ENCODE measurements at places on chromosomes 1 and 21. TPM values are rescaled to one million over a fixed set of nuclear protein-coding genes. Genes with fewer than 3 reads are reported as not detected.

DNA sequence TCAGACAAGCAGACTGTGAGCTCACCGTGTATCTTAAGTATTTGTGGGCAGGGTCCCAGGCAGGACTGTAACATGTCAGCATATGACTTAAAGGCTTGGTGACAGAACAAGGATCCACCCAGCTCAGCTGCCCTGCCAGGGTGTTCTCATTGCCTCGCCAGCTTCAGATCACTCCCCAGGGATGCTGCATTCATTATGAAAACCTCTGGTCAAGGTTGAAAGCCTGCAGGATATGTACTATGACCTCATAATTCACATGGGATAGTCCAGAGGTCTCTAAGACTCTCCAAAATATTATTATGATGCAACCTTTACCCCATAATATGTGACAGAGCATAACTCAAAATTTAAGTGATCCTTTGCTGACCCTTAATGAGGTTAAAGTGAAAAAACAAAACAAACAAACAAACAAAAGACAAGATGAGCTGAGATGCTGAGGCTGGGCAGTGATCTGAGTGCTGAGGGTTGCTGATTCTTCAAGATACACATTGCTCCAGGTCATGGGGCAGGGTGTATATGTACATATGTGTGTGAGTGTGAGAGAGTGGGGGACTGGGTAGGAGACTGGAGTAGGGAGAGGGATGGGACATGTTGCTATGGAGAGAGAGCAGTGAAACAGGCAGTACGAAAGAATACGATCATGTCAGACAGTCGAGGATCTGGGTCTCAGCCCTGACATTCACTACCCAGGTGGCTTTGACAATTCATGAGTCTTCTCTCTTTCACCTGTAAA lies 98.8 kb upstream of the DUSP10 start:
- DNase-seq: no peak

DNA sequence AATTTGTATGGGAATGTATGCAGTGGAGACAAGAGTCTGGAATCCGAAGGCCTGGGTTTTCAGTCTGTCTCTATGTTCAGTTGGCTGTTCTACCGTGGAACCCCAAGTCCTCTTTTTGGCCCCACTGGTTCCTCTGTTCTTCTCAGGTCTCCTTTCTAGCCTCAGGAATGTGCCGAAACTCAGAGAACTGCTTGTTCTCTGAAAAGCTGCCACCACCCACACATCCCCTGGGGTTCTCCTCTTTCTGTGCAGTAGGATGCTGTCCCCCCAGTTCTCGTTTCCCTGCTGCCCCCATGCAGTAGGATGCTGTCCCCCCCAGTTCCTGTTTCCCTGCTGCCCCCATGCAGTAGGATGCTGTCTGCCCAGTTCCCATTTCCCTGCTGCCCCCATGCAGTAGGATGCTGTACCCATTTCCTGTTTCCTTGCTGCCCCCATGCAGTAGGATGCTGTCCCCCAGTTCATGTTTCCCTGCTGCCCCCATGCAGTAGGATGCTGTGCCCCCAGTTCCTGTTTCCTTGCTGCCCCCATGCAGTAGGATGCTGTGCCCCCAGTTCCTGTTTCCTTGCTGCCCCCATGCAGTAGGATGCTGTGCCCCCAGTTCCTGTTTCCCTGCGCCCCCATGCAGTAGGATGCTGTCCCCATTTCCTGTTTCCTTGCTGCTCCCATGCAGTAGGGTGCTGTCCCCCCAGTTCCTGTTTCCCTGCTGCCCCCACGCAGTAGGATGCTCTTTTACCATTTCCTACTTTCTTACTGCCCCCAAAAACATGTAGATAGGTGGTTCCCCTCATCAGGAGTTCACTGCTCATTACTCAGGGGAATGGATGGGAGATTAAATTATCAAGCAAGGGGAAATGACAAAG lies 35.3 kb downstream of the OPTC start:
- no peak for DNase-seq

GRCh38 chr1:232226197-232226712 lies 403.7 kb downstream of the SIPA1L2 start:
- peak; percentile 2 for DNase-seq

DNA sequence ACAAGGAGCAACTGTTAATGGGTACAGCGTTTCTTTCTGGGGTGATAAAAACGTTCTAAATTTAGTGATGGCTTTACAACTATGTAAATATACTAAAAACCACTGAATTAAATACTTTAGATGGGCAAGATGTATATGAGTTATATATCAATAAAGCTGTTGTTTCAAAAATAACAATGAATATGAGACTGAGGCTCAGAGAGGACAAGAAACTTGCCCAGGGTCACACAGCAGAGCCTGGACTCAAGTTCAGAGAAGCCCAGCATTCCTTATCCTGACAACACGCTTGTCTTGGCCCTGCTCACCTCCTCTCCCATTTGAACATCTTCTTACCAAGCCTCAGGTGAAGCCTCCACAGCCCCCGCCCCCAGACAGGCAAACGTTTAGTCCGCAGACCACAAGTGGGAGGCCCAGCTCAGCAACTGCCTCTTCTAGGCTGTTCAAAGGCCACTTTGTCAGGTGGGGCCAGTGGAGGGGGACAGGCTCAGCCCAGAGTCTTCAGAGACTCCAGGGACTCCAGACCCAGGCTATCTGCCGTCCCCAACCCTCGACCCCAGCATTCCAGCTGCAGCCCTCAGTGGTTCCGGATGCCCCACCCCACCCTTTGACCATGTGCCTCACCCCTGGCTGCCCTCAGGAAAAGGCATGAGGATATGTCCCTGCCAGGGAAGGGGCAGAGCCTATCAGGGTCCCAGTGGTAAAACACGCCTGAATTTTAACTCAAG lies 17.9 kb downstream of the SDC3 start:
- DNase-seq: no peak

Gene UBASH3A
- 70.8 TPM for total RNA-seq

GRCh38 chr21:44726826-44727225 lies 15.5 kb upstream of the TSPEAR start:
- DNase-seq: no peak

GRCh38 chr1:17013491-17014320 lies 2.0 kb upstream of the ATP13A2 start:
- DNase-seq: no peak

GRCh38 chr1:172698224-172698623 lies 39.3 kb downstream of the FASLG start:
- DNase-seq: no peak

DNA sequence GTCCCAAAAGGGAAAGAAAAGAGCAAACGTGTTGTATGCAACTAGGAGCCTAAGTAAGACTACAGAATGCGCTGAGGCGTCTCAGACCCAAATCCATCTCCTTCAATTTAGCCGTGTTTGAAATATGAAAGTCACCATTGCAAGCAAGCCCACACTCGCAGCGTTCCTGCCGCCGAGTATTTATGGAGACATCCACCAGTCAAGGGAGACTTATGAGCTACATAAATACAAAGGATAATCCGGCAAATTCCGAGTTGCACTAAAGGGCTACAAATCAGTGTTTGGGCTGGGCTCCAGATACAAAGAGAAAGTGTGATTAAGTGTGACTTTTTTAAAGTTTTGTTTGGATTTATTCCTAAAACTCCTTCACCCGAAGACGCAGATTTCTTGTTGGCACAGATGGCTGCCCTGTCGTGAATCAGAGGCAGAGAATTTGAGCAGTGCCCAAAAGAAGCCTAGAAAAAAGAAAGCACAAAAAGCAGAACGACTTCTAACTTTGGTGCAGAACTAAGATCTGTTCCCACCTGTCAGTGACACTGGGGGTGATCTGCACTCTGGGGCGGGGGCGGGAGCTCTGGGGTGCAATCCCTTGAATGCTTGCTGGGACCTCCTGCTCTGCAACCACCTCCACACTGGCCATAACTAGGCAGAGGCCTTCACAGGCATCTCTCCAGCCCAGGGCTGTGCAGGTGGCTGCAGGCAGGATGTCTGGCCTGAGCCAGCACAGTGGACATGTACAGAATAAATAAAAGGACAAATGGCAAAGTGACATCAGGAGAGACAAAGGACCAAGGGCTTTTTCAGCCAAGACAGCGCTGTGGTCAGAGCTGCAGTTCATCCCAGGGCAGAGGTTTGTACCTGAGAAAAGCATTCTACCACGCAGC lies 489.7 kb downstream of the NPHP4 start:
- no peak for DNase-seq

DNA sequence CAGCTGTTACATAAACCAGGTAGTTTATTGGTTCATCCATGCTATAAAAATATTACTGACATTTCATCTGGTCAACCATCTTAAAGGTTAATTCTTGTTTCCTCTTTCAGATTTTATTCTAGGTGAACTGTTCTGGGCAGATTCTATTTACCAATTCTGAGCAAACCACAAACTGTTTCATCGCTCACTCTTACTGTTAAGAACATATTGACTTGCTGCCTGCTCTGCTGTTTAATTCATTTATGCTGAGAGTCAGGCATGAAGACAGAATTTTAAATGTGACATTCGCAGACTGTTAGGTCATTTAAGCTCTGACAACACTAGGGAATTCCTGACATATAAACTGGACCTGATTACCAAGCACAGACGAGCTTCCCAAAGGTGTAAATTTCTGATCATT lies 98.3 kb downstream of the PIGK start:
- no peak for DNase-seq

Gene SPRR1B
- not detected for total RNA-seq

Gene CXADR
- total RNA-seq: 0.18 TPM

Gene LELP1
- not detected for total RNA-seq

Gene ZNF683
- not detected for total RNA-seq

- DNase-seq: no peak
Measured at GRCh38 chr21:32328595-32328994, 29.9 kb downstream of the MRAP start.

- no peak for DNase-seq
Measured at GRCh38 chr1:177130451-177130945, 34.0 kb downstream of the ASTN1 start.

DNA sequence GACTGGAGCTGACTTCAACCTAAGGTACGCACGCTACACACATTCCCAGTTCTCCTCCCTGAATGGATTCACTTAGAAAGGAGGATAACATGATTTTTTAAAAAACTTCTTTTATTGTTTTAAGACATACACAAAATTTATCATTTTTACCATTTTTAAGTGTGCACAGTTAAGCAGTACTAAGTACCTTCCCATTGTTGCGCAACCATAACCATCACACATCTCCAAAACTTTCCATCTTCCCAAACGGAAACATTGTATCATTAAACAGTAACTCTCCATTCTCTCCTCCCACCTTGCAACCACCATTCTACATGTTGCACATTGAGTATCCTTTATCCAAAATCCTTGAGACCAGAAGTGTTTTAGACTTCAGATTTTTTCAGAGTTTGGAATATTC lies 36.2 kb upstream of the SEC16B start:
- no peak for DNase-seq

DNA sequence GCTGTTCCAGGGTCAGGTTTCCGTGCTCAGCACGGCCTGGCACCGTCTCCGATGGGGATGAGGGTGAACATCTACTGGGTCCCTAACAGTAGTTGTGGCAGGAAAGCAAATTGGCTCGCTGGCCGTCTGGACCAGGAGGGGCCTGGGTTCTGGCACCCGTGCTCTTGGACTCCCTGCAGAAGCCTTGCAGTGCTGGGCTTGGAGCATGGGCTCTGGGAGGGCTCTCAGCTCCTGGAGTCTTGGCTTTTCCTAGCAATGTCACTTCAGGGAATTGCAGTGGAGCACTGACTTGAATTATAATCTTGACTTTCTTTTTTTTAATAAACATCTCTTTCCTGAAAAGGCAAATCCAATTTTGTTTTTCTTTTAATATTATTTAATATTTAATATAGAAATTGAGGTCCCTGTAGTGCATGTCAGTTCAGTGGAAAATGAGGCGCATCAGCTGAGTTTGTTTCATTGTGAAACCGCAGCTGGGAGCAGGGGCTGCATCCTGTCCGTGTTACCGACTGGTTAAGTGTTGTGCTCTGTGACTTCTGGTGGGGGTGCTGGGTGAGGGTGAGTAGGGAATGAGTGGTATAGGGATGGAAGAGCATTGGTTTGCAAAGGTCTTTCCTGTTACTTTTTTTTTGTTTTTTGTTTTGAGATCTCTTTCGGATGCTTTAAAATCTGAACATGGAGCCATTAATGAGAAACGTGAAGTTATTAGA lies 64.1 kb downstream of the PEX14 start:
- no peak for DNase-seq

DNA sequence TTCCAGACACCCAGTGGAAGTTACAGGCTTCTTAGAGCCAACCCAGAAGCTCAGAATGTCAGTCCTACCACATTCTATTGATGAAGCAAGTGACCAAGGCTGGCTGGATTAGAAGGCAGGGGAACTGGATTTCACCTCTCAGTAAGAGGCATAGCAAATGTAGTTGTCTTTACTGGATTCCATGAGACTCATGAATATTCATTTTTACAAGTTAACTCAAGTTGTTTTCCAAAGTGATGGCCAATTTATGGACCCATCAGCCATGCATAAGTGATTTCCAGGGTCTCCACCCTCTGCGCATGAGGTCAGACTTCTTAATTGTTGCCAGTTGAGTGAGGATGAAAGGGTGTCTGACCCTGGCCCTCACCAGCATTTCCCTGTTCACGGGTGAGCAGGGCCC lies 426.8 kb upstream of the VAMP3 start:
- DNase-seq: no peak

DNA sequence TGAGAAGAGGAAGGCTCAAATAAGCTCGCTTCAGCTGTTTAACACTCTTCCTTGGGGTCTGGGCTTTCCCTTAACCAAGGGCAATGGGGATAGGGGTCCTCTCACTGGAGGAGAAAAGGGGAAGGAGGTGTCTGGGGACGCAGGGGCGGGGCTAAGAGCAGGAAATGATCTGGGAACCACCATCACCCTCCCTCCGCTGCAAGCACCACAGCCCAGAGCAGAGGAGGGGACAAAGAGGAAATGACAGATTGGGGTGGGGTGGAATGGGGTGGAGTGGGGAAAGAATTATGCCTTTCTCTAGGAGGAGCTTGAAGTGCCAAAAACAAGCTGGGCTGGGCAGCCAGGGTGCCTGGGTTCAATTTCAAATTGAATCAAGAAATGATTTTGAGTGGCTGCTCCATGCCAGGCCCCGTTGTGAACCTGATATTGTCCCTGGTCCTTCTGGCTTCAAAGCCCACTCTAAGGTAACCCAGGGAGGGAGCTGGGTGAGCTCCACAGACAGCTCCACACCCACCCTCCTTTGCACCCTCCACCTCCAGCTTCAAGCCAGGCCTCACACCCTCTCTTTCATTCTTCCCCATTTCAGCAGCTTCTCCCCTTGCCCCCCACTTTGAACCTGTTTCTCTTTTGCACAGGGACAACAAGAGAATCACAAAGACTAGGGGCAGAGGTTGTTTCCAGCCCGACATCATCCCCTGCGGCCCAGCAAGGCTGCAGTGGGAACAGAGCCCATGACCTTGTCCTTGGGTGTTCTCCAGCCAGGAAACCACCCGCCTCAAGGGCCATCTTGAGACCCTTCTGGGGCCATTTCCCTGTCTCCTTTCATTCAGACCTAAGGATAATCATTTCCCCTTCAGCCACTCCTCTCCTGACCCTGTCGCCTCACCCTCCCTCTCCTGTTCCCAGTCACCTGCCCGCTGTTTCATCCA lies 1.1 kb downstream of the ARHGAP30 start:
- DNase-seq: peak; percentile 82

- no peak for DNase-seq
Measured at GRCh38 chr1:223230161-223230881, 87.3 kb upstream of the TLR5 start.

Gene OR2T35
- not detected for total RNA-seq

Gene RHOU
- total RNA-seq: 0.49 TPM

GRCh38 chr1:47003896-47004403 lies 19.5 kb upstream of the CYP4X1 start:
- DNase-seq: no peak

Measured in activated T-helper 1 cell treated with anti-CD3 and anti-CD28 coated beads, Interleukin-12 subunit alpha, Interleukin-12 subunit beta, Interleukin-2, Interleukin-4 antibody, amounts not matched to agents 30 ng/mL and 10 ng/mL and 1 ng/mL, durations not matched to agents 14 hours and 24 hours and 36 hours (primary cell).